ENCODE measurements at places on chromosomes 12 and 14.

GRCh38 chr12:65123435-65124063, 2.4 kb upstream of the WIF1 start:
- DNase-seq, result peak; percentile 55

DNA sequence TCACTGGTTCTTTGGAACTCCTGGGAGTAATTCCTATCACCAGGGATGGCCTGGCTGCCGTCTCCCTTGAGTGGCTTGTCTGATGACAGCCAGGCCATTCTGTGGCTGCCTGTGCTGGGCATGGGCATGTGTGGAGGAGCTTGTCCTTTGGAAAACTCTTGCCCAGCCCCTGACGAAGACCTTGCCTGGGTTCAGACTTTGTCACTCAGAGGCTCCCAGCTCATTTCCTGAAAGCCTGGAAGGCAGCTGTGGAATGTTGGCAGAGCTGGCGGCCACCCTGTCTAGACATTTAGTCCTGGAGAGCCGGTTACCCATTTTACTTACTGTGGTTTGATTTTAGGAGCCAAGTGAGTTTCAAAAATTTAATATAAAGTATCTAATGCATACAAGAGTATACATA, 34.0 kb downstream of the TUNAR start:
- DNase-seq, result no peak

DNA sequence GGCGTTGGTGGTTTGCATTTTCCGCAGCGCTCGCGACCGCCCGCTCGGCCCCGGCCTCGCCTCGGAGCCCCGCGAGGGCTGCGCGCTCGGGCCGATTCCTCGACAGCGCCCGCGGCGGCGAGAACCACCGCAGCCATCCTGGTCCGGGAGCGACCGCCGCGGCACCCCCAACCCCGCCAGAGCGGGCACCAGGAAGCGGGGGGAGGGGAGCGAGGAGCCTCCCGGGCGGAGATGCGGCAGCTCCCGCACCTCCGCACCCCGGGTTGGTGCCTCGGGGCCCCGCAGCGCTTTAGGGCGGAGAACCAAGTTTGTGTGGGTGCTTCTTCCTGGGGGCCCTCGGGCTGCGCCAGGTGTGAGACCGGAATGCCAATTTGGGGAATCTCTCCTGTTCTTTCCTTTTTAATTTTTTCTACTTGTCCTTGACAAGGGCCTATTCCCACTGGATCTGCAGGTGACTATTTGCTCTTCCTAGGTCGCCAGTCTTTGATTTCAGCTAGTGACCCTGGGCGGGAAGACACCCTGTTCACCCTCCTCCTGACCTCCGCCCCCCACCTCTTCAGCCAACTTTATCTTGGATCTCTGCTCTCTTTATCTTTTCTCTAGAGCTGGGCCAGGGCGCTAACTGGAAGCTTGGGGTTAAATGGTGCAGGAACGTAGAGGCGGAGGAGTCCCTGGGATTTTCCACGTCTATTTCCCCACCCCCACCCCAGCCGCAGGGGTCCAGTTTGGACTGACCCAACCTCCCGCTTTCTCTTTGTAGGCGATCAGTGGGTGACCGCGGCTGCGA, at the start of gene SOCS2:
TSS of gene SOCS2 (plus strand) at position 751 of the 787 bp plus-strand sequence. CDS start 223 bp downstream, outside the sequence.
- DNase-seq, result peak; percentile 34

GRCh38 chr12:15171012-15171655, 50.1 kb downstream of the RERG start:
- DNase-seq, result no peak

DNA sequence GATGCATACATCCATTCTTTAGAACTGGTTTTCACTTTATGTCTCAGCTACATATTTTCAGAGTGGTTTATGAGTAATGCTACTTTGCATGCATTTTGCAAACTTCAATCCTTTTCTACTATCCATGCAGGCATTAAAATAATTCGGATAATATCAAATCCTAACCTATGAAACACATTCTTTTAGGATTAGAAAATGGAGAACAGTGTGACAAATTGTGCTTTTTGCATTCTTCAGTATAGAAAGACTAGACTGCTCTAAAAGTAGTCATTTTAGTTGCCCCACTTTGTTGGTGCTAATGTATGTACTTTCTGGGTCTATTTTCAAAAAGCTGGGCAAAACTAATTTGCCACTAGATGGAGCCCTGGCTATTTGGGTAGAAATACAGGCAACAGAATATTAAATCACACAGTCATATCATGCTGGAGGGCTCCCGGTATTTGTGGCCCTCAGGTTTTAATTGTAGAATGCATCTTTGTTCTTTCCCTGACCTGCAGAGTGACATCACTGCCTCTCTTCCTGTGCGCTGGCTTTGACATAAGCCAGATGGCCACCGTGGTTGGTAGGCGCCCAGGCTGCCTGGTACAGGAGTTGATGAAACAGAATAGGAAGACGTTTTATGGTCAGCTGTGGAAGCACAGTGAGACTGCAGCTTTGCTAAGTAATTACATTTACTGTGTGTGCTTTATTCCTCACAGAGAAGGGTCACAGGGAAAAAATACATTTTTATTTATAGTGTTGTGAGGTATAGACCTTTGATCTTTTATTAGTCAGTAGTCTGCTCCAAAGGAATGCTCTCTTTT, 28.1 kb downstream of the MSRB3 start:
- peak; percentile 41 for DNase-seq

GRCh38 chr14:54207476-54208462, 189.0 kb upstream of the CDKN3 start:
- no peak for DNase-seq

DNA sequence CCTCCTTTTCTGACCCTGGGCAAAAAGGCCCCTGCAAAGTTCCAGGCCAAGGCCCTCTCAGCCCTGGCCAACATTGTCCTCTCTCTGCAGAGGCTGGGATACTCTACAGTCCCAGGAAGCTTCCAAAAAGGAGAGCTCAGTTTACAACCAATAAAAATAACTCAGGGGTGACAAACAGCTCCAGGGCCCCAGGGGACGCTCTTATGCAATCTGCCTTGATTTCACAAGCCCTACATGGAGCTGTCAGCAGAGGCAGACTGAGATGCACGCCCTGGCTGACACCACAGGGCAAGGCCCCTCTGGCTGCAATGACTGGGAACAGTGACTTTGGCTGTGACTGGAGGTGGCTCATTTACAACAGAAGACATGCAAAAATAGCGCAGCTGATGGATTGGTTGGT, 129.0 kb upstream of the MED13L start:
- peak; percentile 90 for DNase-seq

- DNase-seq, result peak; percentile 61
These were observed 458 bp downstream of the KHNYN start for GRCh38 chr14:24430143-24430681.

- DNase-seq, result no peak
These were observed 112.7 kb upstream of the FUT8 start for GRCh38 chr14:65299826-65300225.

DNA sequence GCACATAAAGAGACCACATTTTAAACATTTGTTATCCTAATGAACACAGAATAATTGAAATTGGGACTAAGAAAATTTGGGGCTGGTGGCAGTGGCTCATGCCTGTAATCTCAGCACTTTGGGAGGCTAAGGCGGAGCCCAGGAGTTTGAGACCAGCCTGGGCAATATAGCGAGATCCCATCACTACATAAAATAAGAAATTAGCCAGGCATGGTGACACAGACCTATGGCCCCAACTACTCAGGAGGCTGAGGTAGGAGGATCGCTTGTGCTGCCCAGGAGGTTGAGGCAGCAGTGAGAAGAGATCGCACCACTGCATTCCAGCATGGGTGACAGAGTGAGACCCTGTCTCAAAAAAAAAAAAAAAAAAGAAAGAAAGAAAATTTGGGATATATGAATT, 59.7 kb downstream of the CPM start:
- DNase-seq, result no peak

GRCh38 chr12:39627914-39628313, 8.3 kb upstream of the ABCD2 start:
- no peak for DNase-seq

GRCh38 chr12:107478881-107479280, 206.7 kb upstream of the PWP1 start:
- no peak for DNase-seq

DNA sequence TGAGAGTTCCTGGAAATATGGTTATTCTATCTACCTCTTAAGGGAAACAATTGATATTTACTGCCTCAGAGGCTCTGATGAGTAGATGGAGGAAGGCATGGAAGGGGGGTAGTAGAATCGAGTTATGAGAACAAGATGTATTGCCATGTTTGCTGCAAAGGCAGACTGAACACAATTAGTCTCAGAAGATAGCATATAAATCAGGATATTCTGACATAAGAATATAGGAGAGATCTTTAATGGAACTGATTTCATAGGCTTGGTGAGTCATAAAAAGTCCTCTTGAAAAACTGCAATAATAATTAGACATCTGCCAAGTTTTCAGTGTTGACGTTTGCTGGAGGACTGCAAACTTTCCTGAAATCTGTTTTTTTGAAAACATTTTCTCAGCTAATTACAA, 636.1 kb downstream of the TMTC2 start:
- DNase-seq, result peak; percentile 23

DNA sequence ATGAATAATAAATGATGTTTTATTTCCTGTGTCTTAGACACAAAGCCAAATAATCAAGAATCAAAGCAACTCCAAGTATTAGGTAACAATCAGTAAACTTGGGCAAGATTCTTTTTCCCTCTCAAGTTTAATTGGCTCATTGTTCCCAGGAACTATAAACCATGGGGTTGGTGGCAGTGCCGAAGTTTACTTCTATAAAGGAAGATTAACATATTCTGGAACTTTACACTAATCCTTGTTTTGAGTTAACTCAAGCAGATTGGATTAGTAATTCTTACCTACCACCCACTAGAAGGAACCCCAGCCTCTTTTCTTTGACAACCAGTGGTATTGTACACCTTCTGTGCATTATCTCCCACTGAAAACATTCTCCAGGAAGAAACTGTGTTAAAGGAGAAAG, 197.1 kb downstream of the EXOC5 start:
- no peak for DNase-seq

DNA sequence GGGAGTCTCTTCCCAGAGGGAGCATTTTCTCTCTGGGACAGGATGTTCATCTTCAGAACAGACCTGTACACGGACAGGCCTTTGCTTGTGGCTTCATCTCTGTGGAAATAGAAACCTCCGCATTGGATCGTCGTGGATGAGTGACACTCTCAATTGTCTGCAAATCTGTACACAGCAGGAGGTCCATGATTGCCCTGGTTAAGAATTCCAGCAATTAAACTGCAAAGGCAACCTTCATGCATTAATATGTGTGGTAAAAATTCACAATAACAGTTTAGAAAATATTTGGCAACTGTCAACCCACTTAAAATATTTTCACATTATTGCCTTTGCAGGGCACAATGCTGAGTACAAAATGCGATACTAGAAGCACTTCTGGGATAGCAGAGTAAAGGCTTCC, 149.8 kb upstream of the SFSWAP start:
- no peak for DNase-seq

GRCh38 chr14:21241218-21241819, 27.9 kb downstream of the HNRNPC start:
- DNase-seq, result peak; percentile 58
